Suprapubic skin (tissue), 4 donors: ENCODE measurements at places on chromosomes 6 and 20. TPM values are rescaled to one million over a fixed set of nuclear protein-coding genes. Genes with fewer than 3 reads are reported as not detected.
A peak's percentile ranks its signal among the peaks of the same experiment; 100 is the strongest.

GRCh38 chr6:40125680-40126394 lies 191.6 kb upstream of the MOCS1 start:
- DNase-seq = no peak

GRCh38 chr20:42082611-42083010 lies 464.4 kb upstream of the CHD6 start:
- DNase-seq = no peak

NHSL1 gene
- 62.6 TPM for total RNA-seq

GRCh38 chr20:34654207-34654744 lies 22.6 kb downstream of the PIGU start:
- no peak for DNase-seq

DNA sequence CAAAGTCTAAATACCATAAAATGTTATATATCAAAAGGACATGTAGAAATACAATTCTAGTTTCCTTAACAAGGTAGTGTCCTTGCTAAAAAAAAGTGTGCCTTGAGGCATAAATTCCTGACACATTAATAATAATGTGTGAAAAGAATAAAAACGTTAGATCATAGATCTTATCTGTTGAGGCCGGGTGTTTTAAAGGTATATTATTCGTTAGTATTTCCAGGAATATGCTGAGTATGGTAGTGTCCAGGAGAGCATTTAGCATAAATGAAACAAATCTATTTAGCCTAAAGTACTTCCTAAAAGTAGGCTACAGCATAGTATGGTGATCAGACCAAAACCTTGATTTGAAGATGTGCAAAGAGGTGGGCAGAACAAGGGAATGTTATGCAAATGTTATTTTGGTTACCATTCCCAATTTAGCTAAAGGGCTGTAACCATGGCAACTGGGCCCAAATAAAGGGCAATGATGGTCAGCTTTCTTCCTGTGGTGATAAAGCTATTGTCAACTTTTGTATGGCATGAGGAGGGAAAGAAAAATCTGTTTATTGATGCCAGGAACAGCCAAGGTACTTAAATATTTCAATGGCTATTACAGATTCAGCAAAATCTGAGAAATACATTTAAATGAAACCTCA lies 18.9 kb downstream of the MKKS start:
- no peak for DNase-seq

- DNase-seq = no peak
These were observed 118.8 kb downstream of the RALGAPA2 start for GRCh38 chr20:20593447-20594170.

ASXL1 gene
- total RNA-seq = 143 TPM

- DNase-seq = no peak
These were observed 114.4 kb upstream of the CCN2 start for GRCh38 chr6:132065556-132065955.

ULBP2 gene
- 0.95 TPM for total RNA-seq

- DNase-seq = no peak
These were observed 23.0 kb downstream of the MAP1LC3A start for GRCh38 chr20:34581341-34582184.

- DNase-seq = no peak
These were observed 717.8 kb downstream of the EPM2A start for GRCh38 chr6:145017516-145017915.

GNAS-AS1 gene
- total RNA-seq = not detected

DNA sequence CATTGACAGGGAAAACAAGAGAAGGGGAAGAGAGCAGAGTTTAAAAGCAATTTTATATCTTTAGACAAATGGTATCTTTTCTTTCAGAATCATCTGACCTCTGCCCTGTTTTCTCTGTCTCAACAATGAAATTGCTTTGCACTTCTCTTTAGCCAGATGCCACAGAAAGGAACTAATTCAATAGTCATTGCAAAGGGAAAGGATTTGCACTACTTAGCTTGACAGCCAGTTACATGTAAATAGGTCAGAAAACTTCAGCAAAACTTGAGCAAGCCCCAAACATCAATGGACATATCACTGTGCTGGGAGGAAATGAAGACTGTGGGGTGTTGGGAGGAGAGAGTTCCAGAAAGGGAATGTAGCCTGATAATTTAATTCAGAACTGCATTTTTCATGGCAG lies 181.3 kb upstream of the FAM83B start:
- no peak for DNase-seq

DNA sequence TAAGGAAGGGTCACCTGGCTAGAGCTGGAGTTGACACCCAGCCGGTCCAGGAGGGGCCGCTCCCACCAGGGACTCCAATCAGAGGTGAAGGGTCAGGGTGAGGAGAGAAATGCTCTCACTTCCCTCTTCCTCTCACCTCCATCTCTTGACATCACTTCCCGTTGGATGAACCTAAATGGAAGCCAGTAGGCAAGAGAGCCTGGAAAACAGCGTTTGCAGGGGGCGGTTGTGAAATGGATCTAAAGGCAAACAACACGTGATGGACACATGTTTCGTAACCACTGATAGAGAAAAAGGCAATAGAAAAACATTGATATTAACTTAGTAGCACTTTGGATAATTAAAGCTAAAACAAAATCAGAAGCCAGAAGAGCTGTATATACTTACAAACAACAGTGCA lies 105.6 kb upstream of the FOXA2 start:
- no peak for DNase-seq

DNA sequence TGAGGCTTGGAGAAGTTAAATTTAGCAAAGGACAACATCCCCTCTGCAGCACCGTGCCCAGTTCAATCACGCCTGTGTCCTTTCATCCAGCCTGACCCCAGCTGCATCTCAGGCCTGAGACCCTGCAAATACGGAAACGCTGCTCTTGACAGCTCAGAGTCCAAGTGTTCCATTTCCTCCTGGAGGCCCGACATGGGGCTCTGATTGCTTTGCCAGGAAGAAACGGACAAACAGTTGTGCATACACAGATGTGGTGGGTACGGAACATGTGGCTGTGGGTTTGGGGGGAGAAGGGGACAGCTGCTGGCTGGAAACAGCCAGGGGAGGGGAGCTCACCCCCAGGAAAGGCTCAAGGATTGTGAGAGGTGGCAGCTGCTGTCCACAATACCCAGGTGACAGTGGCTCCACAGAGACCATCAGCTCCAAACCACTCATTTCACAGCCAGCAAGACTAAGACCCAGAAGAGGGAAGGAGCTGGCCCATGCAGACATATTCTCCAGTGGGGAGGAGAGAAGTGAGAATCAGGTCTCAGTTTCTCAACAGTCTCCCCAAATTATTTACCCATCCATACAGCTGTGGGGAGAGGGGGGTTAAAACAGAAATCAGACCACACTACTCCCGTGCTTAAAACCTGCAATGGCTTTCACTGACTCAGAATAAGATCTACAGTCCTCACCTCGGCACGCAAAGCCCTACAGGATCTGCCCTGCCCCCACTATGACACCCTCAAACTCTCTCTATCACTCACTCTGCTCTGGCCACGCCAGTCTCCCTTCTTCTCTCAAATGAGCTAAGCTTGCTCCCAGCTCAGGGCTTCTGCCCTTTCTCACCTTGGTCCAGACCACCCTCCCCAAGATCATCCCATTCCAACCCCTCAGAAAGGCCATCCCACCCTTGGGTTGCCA lies 89.1 kb downstream of the PREX1 start:
- DNase-seq = no peak

- no peak for DNase-seq
These were observed 43.5 kb upstream of the PDYN start for GRCh38 chr20:2037296-2037914.

FOXF2 gene
- 0.68 TPM for total RNA-seq

DNA sequence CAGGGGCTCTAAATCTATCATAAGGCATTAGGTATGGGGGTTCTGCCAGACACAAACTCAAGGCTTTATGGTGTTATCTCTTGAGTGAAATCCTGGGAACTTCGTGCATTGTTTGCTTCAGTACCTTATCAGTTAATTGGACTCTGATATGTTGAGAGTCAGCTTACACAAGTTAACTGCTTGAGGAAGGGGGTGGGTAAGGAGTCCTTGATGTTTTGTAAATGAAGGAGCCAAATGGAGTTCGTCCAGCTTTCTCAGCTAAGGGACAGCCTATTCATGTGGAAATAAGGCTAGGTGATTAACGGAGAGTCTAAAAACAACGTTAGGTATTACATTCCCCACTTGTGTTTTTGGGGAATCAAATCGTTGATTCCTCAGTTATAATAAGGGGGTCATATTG lies 157.4 kb downstream of the TRIM27 start:
- no peak for DNase-seq

DNA sequence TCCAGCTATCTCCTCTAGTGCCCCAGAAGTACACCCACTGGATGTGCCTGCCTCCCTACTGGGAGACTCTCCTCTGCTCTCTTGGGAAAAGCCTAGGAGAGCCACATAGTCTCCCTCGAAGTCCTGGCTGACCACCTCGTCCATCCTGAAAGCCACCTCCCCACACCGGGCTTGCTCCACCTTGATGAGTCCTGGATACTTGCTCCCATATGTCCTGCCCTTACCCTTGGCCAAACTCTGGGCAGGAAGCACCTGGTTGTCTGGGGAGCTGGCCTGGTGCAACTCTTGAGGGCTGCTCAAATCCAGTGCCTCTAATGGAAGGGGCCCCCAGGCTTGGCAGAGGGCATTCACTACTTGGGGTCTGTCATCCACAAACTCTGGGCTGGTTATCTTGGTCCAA lies 19.3 kb downstream of the KIAA1755 start:
- DNase-seq = no peak

DNA sequence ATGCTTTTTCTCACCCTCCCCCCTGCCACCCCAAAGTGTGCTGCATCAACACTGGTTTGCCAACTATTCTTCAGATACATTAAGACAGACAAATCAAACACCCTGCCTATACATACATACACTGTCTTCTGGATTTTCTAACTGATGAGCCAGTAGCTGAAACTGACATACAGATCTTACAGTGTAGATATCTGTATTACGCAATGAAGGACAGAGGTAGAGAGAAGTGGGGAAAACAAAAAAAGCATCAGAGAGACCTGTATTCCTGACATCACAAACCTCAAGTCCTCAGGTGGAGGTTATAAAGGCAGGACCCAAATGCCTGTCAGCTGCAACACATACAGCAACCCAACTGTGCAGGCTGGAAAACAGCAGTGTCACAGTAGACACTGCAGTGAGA lies 535.4 kb downstream of the HACE1 start:
- DNase-seq = no peak

ANGPT4 gene
- total RNA-seq = 2.1 TPM

GRCh38 chr6:31580807-31581433 lies 1.3 kb downstream of the LTB start:
- DNase-seq = peak; percentile 91

- DNase-seq = no peak
These were observed 160.3 kb downstream of the KIF16B start for GRCh38 chr20:16412906-16413305.
